Breast epithelium (tissue), 4 donors: ENCODE measurements at places on chromosomes 7 and 10. TPM values are rescaled to one million over a fixed set of nuclear protein-coding genes. Genes with fewer than 3 reads are reported as not detected.

- DNase-seq: no peak
- no peak overlapping the region for H3K27ac ChIP-seq
- H3K27me3 ChIP-seq: no peaks in the 10 kb centered on the region
- H3K4me3 ChIP-seq: no peak overlapping the region
- no peaks in the 10 kb centered on the region for H3K36me3 ChIP-seq
- H3K4me1 ChIP-seq: no peaks in the 10 kb centered on the region
Observed at GRCh38 chr7:10888861-10889260, 84.8 kb upstream of the PHF14 start.

DNA sequence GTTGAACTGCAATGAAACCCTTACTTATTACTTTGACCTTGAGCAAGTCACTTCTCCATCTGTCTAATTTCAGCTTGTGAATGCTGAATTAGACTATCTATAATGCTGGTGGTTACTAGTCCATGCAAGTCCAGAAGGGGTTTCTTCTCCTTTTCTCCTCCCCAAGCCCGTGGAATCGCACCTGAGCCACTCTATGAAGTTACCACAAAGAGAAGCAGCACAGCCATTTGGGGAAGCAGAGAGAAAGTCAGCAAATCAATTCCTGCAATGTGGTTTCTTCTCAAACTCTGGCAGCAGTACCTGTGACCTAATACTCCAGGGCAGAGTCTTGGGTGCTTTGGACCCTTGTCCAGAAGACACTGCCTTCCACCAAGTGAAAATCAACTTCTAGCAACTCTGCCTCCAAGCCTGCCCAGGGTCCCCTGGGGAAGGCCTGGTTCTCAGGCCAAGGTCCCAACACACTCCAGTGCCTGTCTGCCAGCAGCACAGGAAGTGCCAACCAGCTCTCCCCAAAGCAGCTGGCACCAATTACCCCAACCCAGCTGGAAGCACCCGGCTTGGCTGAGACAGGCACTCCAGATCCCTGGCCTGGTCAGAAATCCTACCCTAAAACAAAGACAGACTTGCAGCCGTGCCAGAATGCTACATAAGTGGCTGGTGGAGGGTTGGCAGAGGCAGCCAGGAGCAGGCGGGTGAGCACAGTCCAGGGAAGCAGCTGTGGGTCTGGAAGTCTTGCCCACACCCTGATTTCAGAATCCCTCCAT is 200.3 kb downstream of the LSM5 start:
- H3K4me3 ChIP-seq: no peak overlapping the region
- H3K36me3 ChIP-seq: no peaks in the 10 kb centered on the region
- no peaks in the 10 kb centered on the region for H3K27me3 ChIP-seq
- DNase-seq: peak; percentile 62
- H3K27ac ChIP-seq: peak overlapping the region; percentile 7
- no peaks in the 10 kb centered on the region for H3K4me1 ChIP-seq

The ZNF107 gene
- 72.7 TPM for total RNA-seq

The PNLIPRP1 gene
- not detected for total RNA-seq

- no peak overlapping the region for H3K27ac ChIP-seq
- DNase-seq: no peak
- H3K4me3 ChIP-seq: no peak overlapping the region
Observed at GRCh38 chr7:15368653-15369052, 193.2 kb downstream of the AGMO start.

- no peak for DNase-seq
- no peaks in the 10 kb centered on the region for H3K27me3 ChIP-seq
- no peak overlapping the region for H3K4me3 ChIP-seq
Observed at GRCh38 chr10:33143160-33143728, 185.2 kb upstream of the ITGB1 start.

GRCh38 chr7:29596593-29597178 is 33.1 kb downstream of the PRR15 start:
- no peak for DNase-seq
- H3K4me3 ChIP-seq: no peak overlapping the region
- H3K27ac ChIP-seq: no peak overlapping the region
- H3K4me1 ChIP-seq: no peaks in the 10 kb centered on the region
- H3K27me3 ChIP-seq: no peaks in the 10 kb centered on the region
- H3K36me3 ChIP-seq: no peaks in the 10 kb centered on the region

The OR2A25 gene
- not detected for total RNA-seq

DNA sequence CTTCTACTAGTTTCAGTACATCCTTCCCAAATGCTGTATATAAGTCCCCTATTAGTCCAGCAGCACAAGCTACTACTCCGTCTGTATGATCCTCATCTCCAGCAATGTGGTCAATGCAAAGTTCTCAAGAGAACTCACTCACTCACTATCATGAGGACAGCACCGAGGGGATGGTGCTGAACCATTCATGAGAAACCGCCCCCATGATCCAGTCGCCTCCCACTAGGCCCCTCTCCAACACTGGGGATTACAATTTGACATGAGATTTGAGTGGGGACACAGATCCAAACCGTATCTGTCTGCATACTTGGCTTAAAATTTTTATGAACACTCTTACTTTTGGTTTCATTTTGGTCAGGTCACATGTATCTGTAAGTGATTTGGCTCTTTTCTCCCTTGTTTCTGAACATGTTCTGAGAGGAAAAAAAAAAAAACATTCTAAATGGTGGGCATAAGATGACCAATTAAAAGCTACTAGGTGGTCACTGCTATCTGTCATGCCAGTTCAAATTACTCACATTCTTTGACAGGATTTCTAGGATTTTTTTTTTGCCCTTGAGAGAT is 60.1 kb downstream of the ZNF783 start:
- H3K36me3 ChIP-seq: no peaks in the 10 kb centered on the region
- H3K4me3 ChIP-seq: peak overlapping the region; percentile 18
- H3K27ac ChIP-seq: no peak overlapping the region
- H3K27me3 ChIP-seq: no peaks in the 10 kb centered on the region
- DNase-seq: no peak

DNA sequence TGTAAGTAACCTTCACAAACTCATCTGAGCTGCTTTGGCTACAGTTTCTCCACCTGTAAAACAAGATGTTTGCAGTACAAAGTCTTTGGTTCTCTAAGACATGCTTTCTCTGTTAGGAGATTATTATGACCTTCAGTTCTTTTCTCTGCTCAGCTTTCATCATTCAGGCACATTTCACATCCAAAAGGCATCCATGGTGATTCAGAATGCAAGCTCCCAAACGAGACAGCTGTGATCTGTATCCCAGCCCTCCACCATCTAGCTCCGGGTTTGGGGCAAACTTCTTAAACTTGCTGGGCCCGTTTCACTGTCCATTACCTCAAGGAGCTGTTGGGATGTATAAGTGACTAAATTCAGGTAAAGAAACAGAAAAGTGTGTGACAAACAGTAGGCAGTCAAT is 95.8 kb upstream of the COL1A2 start:
- no peaks in the 10 kb centered on the region for H3K27me3 ChIP-seq
- H3K27ac ChIP-seq: peak overlapping the region; percentile 64
- no peak for DNase-seq
- no peaks in the 10 kb centered on the region for H3K4me1 ChIP-seq
- no peaks in the 10 kb centered on the region for H3K36me3 ChIP-seq

The CTBP2 gene
- total RNA-seq: 65.9 TPM

The COPS6 gene
- 40.8 TPM for total RNA-seq

GRCh38 chr10:132975831-132976682 is 33.7 kb upstream of the CFAP46 start:
- no peak overlapping the region for H3K4me3 ChIP-seq
- no peak overlapping the region for H3K27ac ChIP-seq
- no peak for DNase-seq
- H3K27me3 ChIP-seq: no peaks in the 10 kb centered on the region

The ERVW-1 gene
- not detected for total RNA-seq

The RTKN2 gene
- 0.16 TPM for total RNA-seq

DNA sequence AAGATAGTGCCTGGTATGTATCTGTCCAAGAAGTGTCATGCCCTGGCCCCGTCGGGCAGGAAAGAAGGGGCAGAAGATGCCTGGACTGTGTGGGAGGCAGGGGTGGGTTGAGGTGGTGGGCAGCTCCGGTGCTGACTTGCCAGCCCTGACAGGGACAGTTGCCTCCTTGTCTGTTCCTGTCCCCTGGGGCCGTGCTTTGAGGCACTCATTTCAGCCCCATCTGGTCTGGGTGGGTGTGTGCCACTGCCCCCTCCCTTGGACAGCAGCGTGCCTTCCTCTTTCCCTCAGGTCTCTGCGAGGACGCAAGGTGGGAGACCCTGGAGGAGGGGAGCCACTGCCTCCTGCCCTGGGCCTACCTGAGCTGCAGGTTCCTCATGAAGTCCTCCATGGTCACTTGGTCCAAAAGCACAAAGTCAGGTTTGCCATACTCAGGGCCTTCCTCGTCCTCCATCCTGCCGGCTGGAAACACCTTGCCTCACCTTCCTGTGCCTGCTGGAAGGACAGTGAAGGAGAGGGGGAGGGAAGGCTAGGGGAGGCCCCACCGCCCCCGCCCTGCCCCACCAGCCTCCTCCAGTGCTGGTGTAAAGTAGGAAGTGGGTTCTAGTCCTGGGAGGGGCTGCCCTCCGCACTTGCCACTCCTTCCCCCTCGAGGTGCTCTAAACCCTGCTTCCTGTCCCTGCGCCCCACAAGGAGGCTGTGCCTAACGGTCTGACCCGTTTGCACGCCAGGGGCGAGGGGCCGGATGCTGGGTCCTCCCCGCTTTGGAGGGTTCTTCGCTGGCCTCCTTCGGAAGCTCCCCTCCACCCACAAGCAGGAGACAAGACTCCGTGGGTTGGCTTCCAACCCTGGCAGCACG is at the start of gene MYO1G:
Gene MYO1G (minus strand): TSS at position 505 of the 856 bp plus-strand sequence. CDS start 54 bp downstream, at position 451.
- DNase-seq: no peak
- no peaks in the 10 kb centered on the region for H3K4me1 ChIP-seq
- H3K36me3 ChIP-seq: peaks cover 13% of the 10 kb centered on the region
- peak within 1 kb of the TSS; percentile 3 for H3K4me3 ChIP-seq

DNA sequence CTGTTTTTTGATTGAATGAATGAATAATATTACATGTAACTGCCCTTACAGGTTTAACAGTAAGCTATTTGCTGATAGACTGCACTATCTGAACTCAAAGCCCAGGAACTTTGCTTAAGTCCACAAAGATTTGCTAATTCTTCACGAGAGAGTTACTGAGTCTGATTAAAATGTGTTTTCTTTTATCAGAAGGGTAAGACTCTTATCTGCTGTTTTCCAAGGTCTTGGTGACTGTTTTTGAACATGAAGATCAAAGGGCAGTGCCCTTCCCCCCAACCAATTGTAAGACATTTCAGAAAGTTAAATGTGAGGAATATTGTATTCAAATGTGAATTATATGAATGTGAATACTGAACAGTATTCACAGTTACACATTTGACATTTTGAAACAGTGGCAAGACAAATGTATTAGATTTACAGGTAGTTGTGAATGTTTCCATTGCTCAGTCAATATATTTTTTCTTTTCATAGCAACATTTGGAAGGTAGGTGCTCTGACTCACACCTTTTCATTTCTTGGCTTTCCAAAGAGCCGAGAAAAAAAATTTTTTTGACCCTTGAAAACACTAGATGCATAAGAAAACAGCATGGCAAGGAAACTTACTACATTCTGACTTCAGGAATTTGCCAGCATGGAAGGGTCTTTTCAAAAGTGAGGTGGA is 62.7 kb downstream of the DKK1 start:
- H3K27me3 ChIP-seq: no peaks in the 10 kb centered on the region
- H3K4me1 ChIP-seq: no peaks in the 10 kb centered on the region
- no peak for DNase-seq
- no peak overlapping the region for H3K4me3 ChIP-seq
